ENCODE measurements at places on chromosomes 12 and 14.

GRCh38 chr14:95614349-95614748 is 71.9 kb upstream of the TCL1B start:
- peak; percentile 30 for DNase-seq

DNA sequence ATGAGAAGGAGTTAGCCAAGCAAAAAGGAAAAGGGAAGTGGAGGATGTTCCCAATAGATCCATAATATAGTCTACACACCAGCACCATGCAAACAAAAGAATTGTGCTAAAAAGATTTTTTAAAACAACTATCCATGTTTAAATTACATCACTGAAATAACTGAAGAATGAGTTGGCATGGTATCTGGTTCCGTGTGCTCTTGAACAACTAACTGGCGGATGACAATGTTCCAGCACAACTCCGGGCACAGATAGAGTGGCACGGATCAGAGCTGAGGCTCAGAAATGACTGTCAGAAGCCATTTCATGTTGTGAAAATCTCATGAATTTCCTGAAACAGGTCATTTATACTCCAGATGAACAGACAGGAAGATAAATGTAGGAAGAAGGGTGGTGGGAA is 153.1 kb downstream of the HMGA2 start:
- DNase-seq = no peak

GRCh38 chr12:114764510-114764909 is 80.5 kb upstream of the TBX3 start:
- no peak for DNase-seq

DNA sequence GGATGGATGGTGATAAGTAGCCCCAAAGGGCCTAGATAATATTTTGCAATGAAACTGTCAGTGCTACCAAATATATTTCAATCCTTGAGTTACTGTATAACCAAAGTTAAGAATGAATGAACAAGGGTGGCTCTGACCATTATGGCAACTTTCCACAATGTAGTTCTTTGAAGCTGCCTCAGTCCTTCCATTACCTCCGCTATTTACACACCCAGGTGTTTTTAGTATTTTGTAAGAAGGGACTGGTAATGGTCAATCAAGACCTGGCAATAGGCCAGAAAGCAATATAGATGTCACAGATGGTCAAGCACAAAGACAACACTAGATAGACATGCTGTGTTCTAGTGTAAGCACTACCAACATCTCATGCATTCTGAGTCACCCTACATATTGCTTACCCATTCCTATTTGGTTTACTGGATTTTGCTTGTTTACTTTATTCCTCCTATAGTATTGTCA is 16.3 kb downstream of the DUSP16 start:
- DNase-seq = no peak

DNA sequence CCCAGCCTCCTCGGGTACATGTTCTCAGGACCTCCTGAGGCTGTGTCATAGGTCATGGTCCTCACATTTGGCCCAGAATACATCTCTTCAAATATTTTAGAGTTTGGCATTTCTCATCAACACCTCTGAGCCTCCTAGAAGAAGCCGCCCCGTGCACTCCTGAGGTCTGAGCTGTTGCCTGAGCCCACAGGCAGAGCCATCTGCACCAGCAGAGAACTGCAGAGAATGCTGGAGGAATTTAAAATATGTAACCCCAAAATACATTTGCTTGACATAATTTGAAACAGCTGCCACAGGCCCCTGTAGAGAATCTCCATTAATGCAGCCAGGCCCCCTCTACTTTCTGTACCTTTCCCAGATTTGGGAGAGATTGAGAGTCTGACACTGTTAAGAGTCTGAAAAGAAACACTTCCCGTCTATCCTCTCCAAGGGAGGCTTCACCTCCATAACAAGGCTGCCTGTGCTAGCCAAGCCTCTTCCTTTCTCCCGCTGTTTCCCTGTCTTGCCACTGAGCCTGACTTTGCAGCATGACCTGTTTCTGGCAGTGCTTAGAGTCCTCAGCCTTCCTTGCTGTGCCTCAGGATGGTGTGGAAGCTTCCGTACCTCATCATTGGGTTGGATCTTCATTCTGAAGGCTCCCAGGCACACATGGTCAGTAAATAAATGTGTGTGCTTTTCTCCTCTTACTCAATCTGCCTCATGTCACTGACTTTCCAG is 95.4 kb upstream of the SFSWAP start:
- DNase-seq = no peak

- DNase-seq = no peak
Measured at GRCh38 chr14:69688299-69688649, 76.9 kb downstream of the SUSD6 start.

DNA sequence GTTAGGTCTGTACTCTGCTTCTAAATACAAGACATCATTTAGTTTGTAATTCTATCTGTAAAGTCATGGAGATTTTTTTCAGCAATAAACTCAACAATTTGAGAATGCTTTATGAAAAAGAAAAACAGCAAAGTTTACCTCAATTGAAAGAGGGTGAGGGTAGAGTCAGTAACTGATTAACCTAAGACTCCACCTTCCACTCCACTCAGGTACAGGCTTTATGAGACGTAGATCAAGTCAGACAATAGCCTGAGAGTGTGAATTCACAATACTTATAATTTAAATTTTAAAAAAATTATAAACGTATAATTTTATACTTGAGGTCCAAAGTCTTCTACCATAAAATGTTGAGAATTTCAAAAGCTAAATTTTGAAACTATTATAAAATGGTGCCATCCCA is 45.9 kb downstream of the BCL2L14 start:
- no peak for DNase-seq

DNA sequence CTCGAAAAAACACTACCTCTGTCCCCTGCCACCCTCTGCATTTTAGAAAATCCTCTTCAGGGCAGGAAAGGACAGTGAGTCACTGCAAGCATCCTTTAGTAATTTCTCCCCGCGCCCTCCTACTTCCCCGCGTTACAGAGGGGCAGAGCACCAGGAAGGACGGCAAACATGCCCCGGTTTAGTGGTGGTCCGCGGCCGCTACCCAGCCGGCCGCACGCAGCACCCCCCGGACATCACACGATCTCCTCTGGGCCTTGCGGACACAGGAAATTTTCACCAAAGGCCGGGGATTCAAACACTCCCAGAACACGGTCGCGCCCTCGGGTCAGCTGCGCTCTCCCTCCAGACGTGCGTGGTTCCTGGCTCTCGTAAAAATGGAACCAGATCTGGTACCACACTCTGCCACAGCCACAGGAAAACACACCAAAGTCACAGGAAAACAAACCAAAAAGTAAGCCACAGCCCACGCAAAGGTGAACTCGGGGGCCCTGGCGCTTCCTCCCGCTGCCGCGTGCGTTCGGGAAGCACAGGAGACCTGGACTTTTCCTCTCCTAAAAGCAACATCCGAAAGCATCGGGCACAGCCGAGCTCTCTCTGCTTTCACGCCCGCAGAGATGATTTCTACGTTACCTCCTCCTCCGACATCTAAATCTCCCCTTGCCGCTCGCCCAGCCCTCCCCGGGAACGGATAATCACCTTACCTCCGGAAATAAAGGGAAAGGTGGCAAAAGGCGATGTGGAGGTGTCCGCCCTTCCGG is 839 bp downstream of the SLC38A1 start:
- peak; percentile 66 for DNase-seq

DNA sequence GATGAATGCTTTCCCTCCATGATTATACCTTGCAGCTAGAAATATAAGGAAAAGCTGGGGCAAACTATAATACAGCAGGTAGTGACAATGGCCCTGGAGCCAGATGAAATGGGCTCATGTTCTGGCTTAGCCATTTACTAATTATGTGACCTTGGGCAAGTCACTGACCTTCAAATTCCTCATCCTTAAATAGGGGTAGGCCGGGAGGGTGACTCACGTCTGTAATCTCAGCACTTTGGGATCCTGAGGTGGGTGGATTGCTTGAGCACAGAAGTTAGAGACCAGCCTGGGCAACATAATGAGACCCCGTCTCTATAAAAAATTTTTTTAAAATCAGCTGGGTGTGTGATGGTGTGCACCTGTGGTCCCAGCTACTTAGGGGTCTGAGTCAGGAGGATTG is 155.4 kb downstream of the C12orf75 start:
- DNase-seq = no peak
